ENCODE measurements at places on chromosomes 3 and 15.
A peak's percentile ranks its signal among the peaks of the same experiment; 100 is the strongest.

GRCh38 chr3:103437883-103438282, 1003.1 kb downstream of the ZPLD1 start:
- no peak for DNase-seq

- DNase-seq, result no peak
Observed at GRCh38 chr15:26921433-26921832, 49.5 kb upstream of the GABRG3 start.

DNA sequence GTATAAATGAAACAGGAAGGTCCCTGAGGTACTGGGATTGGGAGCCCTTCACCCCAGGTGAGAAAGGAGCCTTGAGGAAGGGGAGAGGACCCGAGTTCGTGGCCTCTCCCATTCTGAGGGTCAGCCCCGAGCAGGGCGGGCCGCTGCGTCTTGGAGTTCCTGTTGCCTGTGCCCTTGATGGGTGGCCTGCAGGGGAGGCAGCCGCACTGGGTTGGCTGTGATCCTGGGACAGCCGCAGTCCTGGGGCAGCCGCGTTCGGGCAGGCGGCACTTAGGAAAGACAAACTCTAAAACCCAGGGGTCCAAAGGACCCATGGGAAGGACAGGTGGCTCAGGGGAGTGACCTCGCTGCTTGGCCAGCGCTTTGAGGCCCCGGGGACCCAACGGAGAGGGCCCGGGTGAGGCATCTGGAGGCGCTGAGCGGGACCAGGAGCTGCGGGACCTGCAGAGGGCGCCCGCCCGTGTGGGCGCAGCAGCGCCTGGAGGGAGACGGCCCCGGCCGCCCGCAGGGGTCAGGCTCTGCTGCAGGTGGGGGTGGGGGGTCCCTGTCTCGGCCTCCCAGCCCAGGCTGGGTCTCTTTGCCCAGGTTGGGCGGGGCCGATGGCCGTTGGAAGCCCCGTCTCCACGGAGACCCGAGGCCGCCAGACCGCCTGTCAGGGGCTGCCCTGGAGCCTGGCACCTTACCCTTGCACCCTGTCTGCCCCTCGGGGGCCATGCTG, 65.1 kb downstream of the HMCES start:
- DNase-seq, result peak; percentile 16

GRCh38 chr3:136749091-136749490, 3.1 kb downstream of the STAG1 start:
- no peak for DNase-seq

- no peak for DNase-seq
Observed at GRCh38 chr15:33150431-33150941, 44.0 kb downstream of the FMN1 start.

- no peak for DNase-seq
Observed at GRCh38 chr15:77768521-77769078, 135.9 kb upstream of the LINGO1 start.

DNA sequence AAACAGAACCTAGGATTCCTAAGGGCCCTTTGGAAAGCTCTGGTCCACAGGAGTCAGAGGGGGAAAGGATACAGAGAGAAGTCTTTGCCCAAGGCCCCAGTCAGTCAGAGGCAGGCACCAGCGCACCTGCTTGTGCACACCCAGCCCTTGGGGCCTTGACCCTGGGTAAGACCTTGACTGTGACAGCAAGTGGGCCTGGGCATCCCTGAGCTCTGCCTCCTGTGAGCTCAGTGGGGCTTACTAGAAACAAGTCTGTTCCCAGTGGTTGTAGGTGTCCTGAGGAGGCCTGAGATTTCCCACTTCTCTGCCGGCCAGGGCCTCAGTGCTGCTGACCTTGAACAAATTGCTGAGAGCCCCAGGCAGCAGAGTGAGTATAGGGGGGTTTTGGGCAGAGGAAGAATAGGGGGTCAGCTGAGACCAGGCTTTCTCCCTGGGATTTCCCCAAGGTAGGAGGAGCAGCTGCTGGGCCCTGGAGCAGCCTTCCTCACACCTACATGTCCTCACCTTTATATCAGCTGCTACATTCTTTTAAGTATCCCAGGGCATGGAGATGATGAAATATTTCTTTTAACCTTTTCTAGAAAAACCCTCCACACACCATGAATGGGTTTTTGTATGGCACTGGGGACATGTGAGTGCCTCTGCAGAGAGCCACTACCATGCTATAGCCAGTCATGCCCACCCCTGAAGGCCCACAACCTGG, 9.7 kb upstream of the DAG1 start:
- DNase-seq, result no peak

DNA sequence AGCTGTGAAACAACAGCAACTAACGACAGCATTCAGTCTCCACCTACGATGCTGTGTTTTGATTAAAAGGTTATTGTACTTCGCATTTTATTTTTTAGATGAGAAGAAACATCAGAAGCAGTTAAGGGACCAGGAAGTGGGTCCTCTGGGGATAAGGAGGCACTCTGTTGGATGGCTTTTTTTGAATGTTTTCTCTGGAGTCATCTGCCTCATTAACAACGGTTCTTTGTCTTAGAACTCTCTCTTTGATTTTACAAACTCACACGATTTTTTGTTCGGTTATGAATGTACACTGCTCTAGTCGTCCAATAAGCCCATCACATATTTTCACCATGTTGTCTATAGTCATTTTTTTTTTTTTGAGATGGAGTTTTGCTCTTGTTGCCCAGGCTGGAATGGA, 36.0 kb upstream of the ARPIN start:
- no peak for DNase-seq

DNA sequence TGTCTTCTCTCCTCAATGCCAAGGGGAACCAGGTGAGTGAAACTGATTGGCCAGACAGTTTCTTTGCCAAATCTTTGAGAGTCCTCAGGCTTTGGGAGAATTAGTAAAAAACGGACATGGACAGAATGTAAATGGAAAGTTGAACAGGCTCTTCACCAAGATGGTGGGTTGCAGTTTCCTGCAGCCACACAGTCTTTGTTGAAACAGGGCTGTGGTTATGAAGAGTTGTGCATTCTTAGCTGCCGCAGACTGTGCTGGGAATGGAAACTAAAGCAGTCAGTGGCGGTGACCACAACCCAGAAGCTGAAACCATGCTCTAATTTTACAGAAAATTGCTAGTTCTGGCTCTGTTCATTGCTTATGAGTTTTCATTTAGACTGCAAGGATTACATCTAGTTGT, 42.1 kb upstream of the TASOR start:
- peak; percentile 66 for DNase-seq

All from CD4-positive, alpha-beta T cell treated with Interleukin-10 for 1 hour (primary cell).